GM18507 (cell line): ENCODE measurements at places on chromosomes 3 and 15.

DNA sequence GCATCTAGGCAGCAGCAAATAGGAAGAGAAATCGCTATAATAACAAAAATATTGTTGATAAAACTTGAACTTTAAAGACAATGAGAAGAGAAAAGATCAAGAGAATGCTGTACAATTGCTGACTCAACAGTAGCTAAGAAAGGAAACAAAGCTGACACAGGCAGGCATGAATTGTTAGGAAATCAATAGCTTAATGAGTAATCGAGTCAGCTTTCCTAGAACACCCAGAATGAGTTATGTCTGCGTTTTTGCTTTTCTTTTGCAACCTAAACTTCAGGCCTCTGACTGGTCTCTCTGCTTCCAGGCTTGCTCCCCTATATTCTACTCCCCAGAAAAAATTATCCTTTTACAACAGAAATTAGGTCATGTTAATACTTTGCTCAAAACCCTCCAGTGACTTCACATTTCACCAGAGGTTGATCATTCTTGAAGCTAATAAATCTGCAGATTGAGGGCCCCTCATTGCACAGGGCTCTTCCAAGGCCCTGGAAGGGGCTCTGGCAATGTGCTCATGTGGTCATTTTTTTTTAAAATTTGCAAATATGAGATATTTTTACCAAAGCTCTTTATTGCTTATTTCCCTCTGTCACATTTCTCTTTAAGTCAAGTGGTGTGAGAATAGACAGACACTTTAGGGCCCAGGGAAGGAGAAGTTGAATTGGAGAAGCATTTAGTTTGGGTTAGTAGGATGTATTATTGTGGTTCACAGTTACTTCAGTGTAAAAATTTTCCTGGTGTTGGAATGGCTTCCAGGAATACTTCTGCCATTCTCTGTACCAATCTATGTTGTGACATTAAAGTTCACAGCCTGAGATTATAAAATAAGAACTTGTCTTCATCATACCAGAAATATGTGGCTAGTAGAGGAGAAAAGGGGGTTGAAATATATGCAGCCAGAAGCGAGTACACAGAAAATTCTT, 116.3 kb downstream of the TMCO5A start:
- DNase-seq: no peak

- no peak for DNase-seq
Observed at GRCh38 chr3:181493423-181493822, 218.3 kb upstream of the SOX2 start.

GRCh38 chr3:182671541-182671940, 121.8 kb upstream of the ATP11B start:
- DNase-seq: no peak

GRCh38 chr15:81484086-81484955, 110.3 kb upstream of the TMC3 start:
- DNase-seq: no peak

- DNase-seq: no peak
Observed at GRCh38 chr3:109963831-109964230, 626.5 kb upstream of the DPPA4 start.

- no peak for DNase-seq
Observed at GRCh38 chr3:73094951-73095350, 33.5 kb downstream of the EBLN2 start.

DNA sequence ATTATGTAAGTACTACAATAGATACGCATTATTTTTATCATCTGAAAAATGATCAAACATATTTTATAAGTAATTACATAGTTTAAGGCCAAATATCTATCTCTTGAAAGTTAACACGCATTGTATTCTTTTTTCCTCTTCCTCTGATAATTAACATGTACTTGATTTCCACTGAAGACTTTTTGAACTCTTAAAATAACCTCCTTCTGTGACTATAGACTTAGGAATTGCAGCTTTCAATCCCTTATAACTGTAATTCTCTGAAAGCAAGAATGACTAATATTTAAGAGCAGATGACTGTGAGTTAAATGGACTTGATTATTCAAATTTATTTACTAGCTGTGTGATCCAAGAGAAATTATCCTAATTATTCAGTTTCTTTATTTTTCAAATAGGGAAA, 730.6 kb upstream of the NECTIN3 start:
- no peak for DNase-seq

DNA sequence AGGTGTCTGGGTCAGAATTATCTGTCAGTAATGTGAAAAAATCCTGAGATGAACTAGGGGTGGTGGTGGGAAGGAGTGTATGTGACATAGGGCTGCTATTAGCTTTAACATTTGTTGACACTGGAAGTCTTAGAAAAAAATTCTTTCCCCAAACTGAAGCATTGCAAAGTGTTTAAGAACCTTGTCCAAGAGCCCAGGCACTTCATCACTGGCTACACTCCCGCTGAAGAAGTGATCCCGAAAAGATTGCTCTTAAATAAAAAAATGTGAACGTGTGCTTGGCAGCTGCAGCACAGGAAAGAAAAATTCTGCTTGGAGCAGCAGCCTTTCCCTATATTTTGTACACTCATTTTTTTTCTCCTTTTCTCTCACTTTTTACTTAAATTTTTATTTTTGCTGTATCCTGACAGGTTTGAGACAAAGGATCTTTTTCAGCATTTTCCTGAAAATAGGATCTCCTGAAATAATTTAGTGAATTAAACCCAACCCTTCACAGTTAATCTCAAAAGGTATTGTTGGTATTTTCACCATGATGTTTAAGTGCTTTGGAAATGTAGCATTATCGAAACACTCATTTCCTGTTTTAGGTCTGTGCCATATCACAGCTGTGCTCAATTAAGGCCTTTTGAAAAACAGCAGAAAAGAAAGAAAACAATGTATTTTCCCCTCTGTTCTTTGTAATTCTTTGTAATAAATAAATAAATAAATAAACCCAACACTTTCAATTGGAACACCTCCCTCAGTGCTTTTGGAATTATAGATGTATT, 477.6 kb downstream of the ZNF385D start:
- no peak for DNase-seq

DNA sequence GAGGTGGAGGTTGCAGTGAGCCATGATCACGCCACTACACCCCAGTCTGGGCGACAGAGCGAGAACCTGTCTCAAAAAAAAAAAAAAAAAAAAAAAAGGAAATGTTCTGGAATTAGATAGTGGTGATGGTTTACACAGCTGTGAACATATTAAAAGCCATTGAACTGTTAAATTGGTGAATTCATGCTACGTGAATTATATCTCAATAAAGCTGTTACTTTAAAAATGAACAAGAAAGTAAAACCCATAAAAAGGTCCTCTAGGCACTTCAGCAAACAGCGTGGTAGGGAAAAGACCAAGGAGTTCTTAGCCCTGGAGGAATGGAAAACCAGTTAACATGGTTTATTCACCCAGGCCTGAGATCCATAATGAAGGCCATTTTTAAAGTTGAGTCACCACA, 180.1 kb downstream of the ATG7 start:
- no peak for DNase-seq

- DNase-seq: no peak
Observed at GRCh38 chr3:10475983-10476382, 29.4 kb downstream of the ATP2B2 start.

DNA sequence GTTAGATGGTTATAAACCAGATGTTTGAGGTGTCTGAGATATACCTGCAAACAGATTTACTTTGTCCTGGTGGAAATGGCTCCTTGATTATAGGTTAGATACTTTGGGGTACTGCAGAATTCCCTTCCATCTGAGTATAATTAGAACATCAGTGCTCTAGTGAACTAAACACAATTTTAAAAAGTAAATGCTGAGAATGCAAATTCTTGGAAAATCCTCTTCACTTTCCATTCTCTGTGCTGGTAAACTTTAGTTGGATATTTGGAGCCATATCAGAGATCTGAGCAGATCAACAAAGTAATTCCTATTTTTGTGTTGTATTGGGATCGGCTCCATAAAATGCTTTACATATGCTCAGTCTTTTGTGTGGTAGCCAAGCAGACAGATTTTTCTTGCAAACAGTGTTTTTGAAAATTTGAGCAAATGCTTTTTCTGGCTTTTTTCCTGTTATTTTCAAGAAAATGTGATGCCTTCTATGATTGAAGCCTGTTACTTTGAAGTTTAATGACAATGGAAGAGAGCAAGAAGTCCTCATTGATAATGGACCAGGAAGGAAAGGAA, 37.9 kb upstream of the KCNH8 start:
- no peak for DNase-seq

- no peak for DNase-seq
Observed at GRCh38 chr3:83034806-83035703, 1273.6 kb upstream of the GBE1 start.

GRCh38 chr3:28103861-28104260, 137.6 kb upstream of the CMC1 start:
- DNase-seq: no peak

- DNase-seq: no peak
Observed at GRCh38 chr3:16254916-16255315, 9.8 kb downstream of the DPH3 start.

DNA sequence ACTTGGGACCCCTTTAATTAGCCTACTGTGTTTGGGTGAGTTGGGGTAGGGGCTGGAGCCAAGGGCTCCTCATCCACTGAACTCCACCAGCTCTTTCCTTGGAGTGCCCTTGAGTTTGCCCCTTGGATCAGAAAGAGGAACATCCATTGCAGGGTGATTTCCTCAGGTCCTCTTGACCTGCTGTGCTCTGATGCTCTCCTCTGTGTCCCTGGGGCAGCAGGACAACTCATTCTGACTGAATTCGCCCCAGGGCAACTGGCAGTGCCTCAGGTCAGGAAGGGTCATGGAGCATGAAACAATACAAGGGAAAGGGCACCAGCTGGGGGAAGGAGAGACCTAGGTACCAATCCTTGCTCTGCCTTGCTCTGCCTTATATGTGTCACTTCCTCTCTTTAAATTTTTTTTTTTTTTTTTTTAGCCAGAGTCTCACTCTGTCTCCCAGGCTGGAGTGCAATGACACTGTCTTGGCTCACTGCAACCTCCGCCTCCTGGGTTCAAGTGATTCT, 47.8 kb downstream of the BSN start:
- DNase-seq: no peak

GRCh38 chr3:12484983-12485327, 675 bp downstream of the TSEN2 start:
- DNase-seq: no peak

GRCh38 chr3:173921732-173922131, 524.2 kb downstream of the NLGN1 start:
- no peak for DNase-seq

GRCh38 chr15:44647637-44648036, 15.8 kb downstream of the SPG11 start:
- DNase-seq: no peak

GRCh38 chr15:38795471-38796245, 231.0 kb upstream of the RASGRP1 start:
- DNase-seq: no peak

GRCh38 chr3:71376911-71377310, 206.6 kb downstream of the FOXP1 start:
- no peak for DNase-seq

GRCh38 chr15:36707884-36708435, 128.5 kb downstream of the CDIN1 start:
- DNase-seq: no peak

GRCh38 chr3:81778678-81779182, 17.3 kb upstream of the GBE1 start:
- no peak for DNase-seq

- no peak for DNase-seq
Observed at GRCh38 chr15:40439461-40439959, 1.2 kb upstream of the BAHD1 start.

- no peak for DNase-seq
Observed at GRCh38 chr3:105375750-105376511, 9.2 kb downstream of the ALCAM start.

GRCh38 chr3:127814325-127814781, 8.0 kb downstream of the MGLL start:
- DNase-seq: no peak

- no peak for DNase-seq
Observed at GRCh38 chr3:27686642-27687041, 35.5 kb downstream of the EOMES start.

GRCh38 chr3:161149529-161149928, 44.4 kb upstream of the B3GALNT1 start:
- DNase-seq: no peak

- DNase-seq: no peak
Observed at GRCh38 chr3:127066635-127067034, 83.7 kb downstream of the PLXNA1 start.

DNA sequence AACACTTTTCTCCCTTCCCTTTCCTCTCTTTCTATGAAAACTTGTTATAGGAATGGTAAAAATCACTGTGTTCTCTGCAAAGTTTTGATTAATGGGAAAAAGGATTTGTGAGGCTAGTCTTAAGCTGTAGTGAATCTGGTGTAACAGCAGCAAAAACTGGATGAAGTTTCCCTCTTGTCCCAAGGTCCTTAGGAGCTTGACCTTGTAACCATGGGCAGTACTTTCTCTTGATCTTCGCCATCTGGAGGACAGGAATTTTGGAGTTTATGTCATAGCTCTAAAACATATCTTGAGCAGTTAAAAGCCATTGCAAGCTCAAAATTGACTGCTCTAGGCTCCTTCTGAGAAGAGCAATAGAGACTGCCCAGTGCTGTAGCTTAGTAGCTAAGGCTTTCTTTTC, 56.5 kb upstream of the GPD1L start:
- no peak for DNase-seq

- DNase-seq: no peak
Observed at GRCh38 chr3:124845406-124845805, 41.8 kb downstream of the ITGB5 start.

DNA sequence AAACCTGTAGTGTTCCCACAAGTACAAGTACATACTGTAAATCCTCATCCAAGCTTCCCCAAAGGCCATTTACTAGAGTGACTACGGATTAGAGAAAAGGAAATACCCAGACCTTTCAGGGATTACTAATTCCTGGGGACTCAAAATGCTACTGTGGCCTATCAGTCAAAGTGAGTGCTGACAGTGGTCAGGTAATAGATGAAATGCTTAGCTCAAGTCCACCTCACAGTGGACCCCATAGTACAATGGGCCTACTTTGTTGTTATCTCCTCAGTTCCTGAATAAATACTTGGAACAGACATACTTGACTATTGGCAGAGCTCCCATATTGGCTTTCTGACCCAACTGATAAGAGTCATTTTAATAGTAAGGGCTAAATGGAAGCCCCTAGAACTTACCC, 61.6 kb downstream of the MAP4 start:
- DNase-seq: no peak

DNA sequence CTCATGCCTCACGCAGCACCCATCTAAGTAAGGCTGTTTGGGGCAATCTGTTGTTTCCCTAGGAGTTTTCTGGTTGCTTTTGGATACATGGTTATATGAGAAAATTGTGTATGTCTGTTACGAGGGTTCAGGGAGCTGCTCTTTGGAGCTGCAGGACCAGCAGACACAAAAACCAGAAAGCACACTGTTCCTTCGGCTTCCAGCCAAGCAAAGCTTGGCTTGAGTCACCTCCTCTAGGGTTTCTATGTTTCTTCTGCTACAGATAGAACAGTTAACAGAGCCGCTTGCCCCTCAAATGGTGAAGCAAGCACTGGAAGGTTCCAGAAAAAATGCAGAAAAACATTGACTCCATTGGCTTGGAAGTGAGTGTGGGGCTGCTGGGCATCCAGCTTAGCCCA, 49.2 kb upstream of the CTDSPL start:
- no peak for DNase-seq
